ENCODE measurements at places on chromosomes 7 and 10.

DNA sequence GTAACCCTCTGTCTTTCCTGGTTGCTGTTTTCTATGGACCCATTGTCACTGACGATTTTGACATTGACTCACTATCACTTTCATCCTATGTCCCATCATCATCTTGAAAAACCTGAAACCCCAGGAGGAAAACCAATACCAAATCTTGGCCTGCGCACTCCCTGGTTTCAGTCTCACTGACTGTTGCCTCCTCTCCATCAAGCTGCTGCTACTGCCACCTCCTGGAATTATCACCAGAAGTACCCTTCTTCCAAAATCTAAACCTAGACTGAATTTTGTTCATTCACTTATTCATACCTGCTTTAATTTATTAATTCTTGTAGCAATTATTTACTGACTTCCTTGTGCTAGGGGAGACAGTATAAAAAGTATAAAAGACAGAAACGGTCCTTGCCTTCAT, 44.5 kb upstream of the ACBD5 start:
- DNase-seq = no peak

GRCh38 chr7:102875700-102876295, 37.0 kb upstream of the LRRC17 start:
- DNase-seq = no peak

GRCh38 chr7:130303551-130303950, 10.6 kb downstream of the CPA4 start:
- no peak for DNase-seq

DNA sequence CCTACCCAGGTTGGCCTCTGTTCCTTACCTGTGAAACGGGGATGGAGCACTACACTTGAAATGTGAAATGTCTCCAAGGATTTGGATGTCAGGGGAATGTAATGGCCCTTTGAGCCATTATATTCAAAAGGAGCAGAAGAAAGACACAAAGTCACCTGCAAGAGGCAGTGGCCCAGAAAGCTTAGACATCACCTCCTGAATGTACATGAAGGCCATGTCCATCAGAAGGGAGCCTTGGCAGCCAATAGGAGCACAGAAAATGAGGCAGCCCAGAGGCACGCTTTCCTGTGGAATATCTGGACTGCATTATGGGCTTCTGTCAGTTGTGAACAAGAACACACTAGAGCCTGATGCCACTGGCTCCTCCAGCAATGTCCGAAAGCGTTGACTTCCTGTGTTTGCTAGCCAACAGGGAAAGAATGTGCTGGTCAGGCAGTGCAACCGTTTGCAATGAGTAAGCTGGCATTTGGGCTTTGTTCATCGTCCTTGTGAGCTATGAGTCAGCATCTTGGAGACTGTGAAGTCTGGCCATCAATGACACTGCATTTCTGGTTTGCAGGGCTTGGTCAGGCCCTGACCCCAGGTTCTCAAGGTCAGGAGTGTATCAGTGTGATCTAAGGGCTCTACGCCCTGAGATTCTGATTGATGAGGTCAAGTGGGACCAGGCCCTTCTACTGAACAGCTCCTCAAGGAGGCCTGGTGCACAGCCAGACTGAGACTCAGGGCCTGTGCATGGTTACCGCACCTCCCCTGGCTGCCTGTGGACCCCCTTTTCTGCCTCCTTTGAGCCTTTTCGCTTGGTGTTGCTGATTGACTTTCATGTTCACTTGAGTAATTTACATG, 222.4 kb downstream of the RPS24 start:
- no peak for DNase-seq

DNA sequence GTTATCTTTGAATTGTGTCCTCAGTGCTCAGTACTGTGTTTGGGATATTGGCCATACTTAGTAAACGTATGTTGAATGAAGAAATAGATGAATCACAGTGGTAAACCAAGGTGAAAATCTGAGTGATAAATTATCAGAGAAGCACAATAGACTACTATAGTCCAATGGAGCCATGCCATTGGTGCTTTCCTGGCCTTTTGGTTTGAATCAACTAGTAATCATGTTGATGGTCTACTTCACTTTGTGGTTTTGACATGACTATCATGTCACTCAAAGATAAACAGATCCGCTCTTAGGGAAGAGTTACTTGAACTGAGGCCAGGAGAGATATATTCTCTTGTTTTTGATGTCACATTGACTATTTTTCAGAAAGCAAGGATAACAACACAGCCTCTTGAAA, 86.1 kb upstream of the IGFBP3 start:
- no peak for DNase-seq

GRCh38 chr10:108801775-108802517, 1121.4 kb downstream of the XPNPEP1 start:
- DNase-seq = no peak

- DNase-seq = peak; percentile 85
Measured at GRCh38 chr7:27161214-27161720, 4.1 kb downstream of the HOXA9 start.

GRCh38 chr7:22549667-22550513, 49.9 kb upstream of the STEAP1B start:
- peak; percentile 31 for DNase-seq

DNA sequence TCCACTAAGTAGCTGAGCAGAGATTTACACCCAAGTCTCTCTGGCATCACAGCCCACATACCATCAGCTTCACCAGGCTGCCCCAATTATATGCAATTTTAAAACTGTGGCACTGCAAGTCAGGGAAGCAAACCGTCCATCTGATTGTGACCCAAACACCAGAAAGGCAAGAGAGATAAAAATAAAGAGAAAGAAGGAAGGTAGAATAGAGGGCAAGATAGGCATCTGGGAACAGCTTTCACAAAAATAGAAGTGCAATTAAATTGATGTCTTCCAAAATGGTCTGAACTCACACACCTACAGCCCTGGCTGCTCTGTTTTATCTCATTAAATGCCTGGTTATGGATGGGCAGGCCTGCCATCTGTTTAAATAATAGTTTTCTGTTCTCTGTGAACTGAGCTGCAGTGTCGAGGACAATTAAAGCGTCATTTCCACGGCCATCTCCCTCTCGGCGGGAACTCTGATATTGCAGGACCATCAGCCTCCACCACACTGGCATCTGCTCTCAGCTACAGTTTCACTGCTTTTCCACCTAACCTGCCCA, 509.1 kb downstream of the INHBA start:
- no peak for DNase-seq

- DNase-seq = no peak
Measured at GRCh38 chr10:65314253-65314652, 1611.6 kb upstream of the LRRTM3 start.

DNA sequence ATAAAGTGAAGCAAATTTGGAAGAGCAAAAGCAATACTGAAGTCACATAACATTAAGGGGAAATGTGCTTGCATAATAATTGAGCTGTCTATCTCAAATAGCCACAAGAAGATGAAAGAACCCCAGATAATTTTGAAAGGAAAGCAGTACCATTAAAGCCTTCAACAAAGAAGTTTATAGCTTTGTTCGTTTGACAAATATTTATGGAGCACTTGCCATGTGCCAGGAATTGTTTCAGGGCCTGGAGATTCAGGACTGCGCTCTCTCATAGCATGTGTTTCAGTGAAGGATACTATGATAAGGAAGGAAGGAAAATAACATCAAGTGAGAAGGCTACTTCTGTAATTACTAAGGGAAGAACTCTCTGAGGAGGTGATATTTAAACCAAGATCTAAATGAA, 212.3 kb upstream of the CSTF2T start:
- DNase-seq = no peak

- peak; percentile 6 for DNase-seq
Measured at GRCh38 chr7:132500727-132501440, 75.4 kb downstream of the PLXNA4 start.

DNA sequence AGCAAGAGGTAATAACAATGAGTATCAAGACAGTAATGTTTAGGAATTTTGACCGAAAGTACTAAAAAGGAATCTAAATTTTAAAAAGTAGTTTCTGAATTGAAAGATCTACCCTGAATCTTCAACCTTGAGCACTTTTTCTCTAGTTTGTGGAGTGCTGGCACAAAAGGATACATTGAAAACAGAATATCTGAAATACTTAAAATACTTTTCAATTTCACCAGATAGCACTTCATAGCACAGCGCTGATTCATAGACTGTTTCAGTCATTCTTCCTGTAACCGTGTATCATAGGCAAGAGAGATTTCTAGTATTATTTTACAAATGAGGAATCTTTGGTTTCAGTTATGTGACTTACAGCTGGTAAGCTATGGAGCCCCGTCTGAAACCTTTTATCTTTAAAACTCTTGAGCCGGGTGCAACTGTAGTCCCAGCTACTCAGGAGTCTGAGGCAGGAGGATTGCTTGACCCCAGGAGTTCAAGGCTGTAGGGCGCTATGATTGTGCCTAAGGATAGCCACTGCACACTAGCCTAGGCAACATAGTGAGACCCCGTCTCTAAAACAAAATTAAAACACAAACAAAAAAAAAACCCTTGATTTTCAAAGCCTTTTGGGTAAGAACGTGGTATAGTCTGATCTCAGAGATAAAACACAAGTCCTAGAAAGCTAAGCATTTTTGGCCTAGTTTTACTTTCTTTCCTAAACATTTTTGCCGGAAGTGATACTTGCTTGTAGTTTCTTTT, 35.1 kb downstream of the FHIP2A start:
- no peak for DNase-seq

GRCh38 chr10:126425032-126425431, 36.8 kb upstream of the ADAM12 start:
- DNase-seq = no peak

DNA sequence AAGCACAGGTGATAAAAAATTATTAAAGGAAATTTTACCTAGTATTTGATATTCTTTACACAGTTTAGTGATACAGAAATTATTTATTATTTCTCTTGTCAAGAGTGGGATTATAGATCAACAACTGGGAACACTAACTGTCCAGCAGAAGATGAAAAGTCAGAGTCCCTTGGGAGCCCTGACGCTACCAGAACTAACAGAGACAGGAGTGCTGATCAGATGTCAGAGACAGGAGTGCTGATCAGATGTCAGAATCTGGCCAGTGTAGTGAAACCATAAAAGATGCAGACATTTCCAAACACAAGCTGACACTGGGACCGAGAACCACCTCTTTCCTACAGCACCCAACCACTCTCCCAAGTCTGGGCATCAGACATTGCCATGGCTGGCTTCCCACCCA, 828.2 kb downstream of the TNS3 start:
- DNase-seq = no peak

DNA sequence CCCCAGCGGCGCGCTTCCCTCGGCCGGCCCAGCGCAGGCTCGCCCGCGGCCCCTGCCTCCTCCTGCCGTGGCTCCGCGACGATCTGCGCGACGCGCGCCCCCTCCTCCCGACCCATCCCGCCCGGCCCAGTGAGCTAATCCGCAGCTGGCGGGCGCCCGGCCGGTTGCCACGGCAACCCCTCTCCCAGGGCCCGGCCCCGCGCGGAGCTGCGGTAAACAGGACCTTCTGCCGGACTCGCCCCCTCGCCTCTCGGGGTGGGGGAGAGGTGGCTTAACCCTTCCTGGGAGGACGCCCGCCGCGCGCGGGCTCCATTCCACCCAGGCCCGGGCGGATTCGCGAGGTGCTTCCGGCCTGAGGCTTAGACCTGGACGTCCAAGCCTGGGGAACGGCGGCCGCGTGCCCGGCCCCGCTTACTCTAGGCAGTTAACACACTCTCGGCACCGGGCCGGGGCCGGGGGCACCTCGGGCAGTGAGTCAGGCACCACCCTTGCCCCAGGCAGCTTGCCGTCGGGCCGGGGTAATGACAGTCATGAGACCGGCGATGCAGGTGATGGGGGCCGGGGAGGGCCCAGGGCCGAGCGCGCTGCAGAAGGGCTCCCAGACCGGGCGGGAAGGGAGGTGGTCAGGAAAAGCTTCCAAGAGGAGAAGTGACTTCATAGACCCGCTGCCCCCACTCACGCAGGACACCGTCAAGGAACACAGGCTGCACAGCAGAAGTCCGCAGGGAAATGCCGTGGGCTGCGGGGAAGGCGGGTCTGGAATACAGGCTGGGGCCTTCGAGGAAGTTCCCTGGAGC, at the start of gene DENND2A:
TSS of gene DENND2A (minus strand) at position 87 of the 797 bp plus-strand sequence. CDS start 38,416 bp downstream, outside the sequence.
- peak; percentile 29 for DNase-seq

GRCh38 chr10:68303849-68304412, 27.9 kb upstream of the HNRNPH3 start:
- no peak for DNase-seq

- no peak for DNase-seq
Measured at GRCh38 chr7:50533866-50534265, 31.3 kb downstream of the DDC start.

DNA sequence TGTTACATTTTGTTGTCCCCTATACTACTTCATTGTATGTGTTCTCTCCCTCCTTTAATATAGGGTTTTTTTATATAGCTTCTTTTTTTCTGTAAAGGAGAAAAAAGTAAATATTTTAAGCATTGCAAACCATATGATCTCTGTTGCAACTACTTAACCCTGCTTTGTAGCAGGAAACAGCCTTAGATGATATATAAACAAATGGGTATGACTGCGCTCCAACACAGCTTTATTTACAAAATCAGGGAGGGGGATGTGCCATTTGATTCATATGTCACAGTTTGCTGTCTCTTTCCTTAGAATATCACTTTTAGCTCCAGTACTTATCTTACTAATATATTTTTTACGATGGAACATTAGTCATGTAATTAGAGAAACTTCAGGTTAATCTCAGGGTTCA, 155.2 kb upstream of the GNAI1 start:
- no peak for DNase-seq

- DNase-seq = no peak
Measured at GRCh38 chr10:76281659-76282058, 850.2 kb downstream of the LRMDA start.

GRCh38 chr10:34776090-34776690, 38.9 kb downstream of the PARD3 start:
- DNase-seq = no peak

GRCh38 chr10:57716884-57717283, 550.8 kb downstream of the IPMK start:
- DNase-seq = peak; percentile 35

DNA sequence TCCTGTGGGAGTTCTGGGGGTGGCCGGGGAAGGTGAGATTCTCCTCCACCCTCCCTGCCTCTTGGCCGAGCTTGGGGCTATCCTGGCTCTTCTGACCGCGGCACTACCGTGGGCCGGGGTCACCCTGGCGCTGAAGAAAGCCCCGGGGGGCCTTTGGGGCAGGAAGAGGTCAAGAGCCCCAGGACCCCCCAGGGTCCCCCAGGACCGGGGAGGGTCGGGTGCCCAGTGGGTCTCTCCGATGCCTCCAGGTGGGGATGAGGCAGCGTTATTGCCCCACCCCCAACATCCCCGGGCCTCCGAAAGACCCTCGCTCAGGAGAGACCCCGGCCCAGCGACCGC, 439 bp upstream of the KNDC1 start:
- DNase-seq = no peak

DNA sequence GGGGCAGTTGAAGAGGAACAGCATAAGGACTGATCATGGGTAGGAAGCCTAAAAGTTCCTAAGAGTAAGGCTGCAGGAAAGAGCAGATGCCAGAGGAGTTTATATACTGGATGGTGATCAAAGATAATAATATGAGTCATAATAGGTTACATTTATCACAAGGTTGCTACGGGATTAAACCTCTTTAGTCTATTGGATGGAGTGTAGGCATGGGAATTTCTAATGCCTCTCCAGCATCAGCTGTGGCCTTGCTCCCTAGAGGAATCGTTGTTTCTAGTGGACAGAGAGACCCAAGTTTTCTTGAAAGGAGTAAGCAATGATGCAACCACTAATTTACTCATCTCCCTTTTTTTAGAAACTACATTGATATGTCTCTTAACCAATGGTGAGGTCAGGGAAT, 213.4 kb downstream of the GPR37 start:
- DNase-seq = no peak

GRCh38 chr7:116327752-116328151, 117.4 kb downstream of the TES start:
- DNase-seq = no peak
